Sciatic nerve (tissue), 2 donors: ENCODE measurements at places on chromosomes 1 and 21. TPM values are rescaled to one million over a fixed set of nuclear protein-coding genes. Genes with fewer than 3 reads are reported as not detected.

DNA sequence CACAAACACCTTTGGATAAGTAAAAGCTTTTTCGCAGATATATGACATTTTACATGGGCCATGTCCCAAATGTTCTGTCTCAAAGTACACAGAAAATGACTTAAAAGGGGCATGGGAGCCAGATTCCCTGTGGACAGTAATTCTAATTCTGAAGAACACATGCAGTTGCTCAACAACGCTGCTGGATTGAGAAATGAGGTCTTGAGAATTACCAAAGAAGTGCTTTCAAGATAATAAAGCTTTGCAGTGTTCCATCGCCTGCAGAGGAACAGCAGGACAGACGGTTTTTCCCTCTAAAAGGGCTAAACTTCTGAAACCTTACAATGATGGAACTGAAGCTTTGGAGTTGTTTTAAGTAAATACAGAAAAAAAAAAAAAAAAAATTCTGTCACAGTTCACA, 55.3 kb upstream of the HSPA13 start:
- DNase-seq, result no peak

SPATA1 gene
- 3.4 TPM for total RNA-seq

HOOK1 gene
- total RNA-seq, result 0.53 TPM

SYNC gene
- total RNA-seq, result 9.1 TPM

DNA sequence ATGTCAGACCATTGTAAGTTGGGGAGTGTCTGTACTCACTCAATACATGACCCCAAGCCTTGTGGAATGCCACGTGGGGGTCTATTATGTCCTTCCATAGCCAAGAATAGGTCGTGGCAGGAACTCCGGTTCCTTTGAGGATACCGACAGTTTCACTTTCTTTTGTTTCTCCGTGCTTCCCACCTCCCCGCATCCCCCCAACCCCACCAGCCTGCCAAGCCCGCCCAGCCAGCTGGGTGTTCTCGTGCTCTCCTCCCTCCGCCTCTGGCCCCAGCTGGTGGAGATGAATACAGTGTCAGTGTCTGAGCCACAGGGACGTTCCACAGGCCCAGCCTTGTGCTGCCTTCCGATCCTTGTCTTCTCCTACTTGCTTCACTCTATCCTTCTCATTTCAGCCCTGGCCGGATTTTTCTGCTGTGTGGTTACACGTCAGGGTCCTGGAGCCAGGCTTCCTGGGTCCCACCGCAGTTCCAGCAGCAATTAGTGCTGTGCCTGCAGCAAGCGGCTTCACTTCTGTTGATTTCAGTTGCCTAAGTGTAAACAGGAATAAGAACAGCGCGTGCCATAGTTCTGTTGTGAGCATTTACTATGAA, 4.1 kb upstream of the AGTRAP start:
- DNase-seq, result peak; percentile 81

GRCh38 chr1:4171480-4172450, 271.7 kb upstream of the C1orf174 start:
- no peak for DNase-seq

ARTN gene
- 0.94 TPM for total RNA-seq

DNA sequence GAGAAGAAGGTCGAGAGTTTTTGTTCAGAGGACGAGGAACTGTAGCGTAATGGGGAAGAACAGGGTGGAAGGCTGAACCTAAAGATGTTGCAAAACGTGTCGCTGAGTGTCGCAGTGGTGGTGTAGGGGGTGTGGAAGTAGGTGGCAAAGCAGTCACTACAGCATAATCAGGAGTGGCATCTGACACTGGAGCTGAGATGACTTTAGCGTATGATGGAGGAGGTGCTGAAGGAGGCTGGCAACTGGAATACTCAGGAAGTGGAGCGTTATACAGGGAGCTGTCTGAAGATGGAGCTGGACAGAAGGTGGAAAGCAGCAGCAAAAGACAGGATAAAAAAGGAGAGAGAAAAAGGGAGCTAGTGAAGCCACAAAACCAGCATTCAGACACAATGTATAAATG, 89.9 kb upstream of the LBR start:
- no peak for DNase-seq

ZNF683 gene
- 0.31 TPM for total RNA-seq

ATAD3C gene
- 2.4 TPM for total RNA-seq

DNA sequence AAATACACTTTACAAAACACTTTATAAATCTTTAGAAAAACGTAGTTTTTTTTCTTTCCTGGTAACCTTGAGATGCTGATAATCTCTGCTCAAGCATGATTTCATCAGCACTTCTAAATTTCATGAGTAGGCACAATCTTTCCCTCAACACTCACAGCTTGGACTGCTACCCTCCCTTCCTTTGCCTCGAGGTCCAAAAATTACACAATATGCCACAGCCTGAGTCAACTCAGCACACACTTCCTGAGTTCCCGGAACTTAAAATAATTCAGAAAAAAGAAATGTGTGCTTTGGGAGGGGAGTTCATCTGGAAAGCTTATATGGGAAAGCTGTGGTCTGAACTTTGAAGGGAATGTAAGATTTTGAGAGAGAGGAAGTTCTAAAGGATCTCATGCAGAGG, 5.9 kb downstream of the CLCA2 start:
- DNase-seq, result no peak

- no peak for DNase-seq
These were observed 548.1 kb downstream of the LTN1 start for GRCh38 chr21:28444557-28444956.

- no peak for DNase-seq
These were observed 487.7 kb downstream of the TTLL7 start for GRCh38 chr1:83511146-83511726.

GSTM5 gene
- total RNA-seq, result 41.6 TPM

GRCh38 chr1:95067568-95067967, 5.2 kb downstream of the ALG14 start:
- no peak for DNase-seq

DNA sequence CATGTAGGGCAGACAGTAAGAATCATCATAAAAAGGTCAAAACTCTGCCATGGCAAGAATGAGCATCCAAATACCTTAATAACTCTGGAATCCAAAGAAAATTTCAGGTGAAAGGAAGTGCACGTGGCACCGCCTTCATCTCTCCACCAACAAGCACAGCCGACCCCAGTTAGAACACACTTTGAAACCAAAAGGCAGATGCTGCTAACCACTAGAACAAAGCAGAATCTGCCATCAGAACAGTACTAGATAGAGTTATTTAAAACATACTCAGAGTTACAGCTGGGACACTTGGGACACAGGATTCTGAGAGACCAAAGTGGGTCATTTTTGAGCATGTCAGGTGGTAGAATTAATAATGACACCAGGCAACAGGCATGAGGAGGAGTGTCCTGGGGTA, 106.7 kb upstream of the SOD1 start:
- no peak for DNase-seq

DNA sequence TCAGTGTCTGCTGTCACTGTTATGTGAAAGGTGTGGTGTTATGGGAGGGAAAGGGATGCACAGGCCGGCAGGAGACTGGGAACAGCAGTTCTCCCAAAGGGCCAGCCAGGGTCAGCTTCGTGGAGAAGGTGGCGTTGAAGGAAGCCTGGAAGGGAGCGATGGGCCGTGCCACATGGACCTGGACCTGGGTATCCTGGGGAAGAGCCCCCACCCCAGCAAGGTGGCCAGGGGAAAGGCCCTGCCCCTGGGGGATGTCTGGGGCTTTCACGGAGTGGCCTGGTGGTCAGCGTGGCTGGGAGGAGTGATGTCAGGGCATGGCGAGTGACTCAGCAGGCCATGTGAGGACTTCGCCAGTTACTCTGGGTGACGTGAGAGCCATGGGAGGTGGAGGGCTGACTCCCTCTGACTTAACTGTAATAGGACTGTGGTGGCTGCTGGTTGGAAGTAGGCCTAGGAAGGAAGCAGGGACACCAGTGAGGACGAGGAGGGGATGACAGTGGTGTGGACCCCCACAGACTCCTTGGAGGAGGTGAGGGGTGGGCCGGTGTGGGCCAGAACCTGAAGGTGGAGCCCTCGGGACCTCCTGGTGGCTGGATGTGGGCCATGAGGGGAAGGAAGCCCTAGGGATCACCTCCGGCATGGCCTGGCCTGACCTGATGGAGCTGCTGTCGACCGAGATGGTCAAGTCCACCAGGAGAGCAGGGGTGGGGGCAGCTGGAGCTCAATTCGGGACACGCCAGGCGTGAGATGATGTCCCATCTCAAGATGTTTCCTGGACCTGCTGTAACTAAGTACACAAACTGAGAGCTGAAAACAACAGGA, 54.5 kb downstream of the BACE2 start:
- DNase-seq, result peak; percentile 56

DNA sequence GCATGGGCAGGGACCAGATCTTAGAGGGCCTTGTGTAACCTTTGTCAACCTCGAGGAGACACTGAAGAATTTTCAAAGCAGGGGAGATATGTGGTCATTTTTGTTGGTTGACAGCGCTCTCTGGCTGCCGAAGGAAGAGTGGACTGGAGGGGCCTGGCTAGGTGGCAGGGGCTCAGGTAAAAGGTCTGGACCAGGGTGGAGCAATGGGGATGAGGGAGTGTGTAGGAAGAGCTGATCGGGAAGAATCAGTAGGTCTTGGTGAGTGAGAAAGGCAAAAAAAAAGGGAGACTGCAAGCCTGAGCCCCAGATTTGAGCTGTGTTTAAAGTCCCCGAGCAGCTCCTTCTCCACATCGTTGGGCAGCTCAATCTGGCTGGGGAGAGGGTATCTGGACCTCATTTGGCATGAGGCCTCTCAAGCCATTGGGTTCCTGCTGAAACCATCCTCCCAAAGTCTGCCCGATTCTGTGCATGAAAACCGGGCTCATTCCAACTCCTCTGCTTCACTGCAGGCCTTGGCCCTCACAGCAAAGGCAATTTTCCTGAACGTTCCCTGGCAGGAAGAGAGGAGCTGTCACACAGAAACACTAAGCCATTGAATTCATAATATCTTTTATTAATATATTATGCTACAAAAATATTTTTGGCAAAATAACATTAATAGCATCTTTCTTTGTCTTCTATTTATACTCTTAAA, 237.1 kb downstream of the TRABD2B start:
- peak; percentile 35 for DNase-seq

- DNase-seq, result no peak
These were observed 21.3 kb upstream of the KCNE2 start for GRCh38 chr21:34342476-34342875.

EXTL1 gene
- total RNA-seq, result 39.9 TPM

- no peak for DNase-seq
These were observed 34.1 kb downstream of the NIBAN1 start for GRCh38 chr1:184940226-184940625.

GRCh38 chr1:182080040-182080439, 18.5 kb upstream of the ZNF648 start:
- DNase-seq, result no peak

DNA sequence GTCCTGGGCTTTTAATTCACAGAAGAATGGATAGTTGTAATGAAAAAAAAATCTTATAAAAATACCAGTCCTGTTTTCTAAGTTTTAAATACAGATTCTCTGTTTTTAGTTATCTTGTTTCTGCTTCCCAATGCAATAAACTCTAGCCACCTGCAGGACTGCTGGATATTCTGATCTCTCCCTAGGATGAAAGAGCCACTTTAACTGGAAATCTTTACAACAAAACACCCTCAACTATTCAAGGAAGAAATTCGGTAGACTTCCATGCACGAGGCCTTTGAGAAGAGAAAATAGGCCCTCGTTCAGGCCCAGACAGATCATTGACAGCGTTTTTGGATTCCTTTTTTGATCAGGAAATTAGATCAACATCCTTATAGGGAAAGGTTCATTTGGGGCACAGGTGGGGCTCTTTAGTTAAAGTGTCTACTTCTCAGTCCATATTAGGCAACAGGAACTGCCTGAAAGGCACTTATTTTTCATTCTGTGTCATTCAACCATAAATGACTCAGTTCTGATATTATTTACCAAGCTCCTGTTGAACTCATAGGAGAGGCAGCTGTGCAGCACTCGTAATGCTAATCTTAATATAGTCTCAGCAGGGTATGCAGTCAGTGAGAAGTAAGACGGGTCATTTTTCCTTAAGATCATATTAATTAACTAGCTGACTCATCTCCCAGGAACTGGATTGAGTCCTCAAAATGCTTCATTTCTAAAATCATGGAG, 71.1 kb upstream of the ERRFI1 start:
- no peak for DNase-seq

- no peak for DNase-seq
These were observed 367.3 kb downstream of the PTPRU start for GRCh38 chr1:29603622-29604021.

- no peak for DNase-seq
These were observed 33.5 kb upstream of the WASF2 start for GRCh38 chr1:27523337-27524020.

DNA sequence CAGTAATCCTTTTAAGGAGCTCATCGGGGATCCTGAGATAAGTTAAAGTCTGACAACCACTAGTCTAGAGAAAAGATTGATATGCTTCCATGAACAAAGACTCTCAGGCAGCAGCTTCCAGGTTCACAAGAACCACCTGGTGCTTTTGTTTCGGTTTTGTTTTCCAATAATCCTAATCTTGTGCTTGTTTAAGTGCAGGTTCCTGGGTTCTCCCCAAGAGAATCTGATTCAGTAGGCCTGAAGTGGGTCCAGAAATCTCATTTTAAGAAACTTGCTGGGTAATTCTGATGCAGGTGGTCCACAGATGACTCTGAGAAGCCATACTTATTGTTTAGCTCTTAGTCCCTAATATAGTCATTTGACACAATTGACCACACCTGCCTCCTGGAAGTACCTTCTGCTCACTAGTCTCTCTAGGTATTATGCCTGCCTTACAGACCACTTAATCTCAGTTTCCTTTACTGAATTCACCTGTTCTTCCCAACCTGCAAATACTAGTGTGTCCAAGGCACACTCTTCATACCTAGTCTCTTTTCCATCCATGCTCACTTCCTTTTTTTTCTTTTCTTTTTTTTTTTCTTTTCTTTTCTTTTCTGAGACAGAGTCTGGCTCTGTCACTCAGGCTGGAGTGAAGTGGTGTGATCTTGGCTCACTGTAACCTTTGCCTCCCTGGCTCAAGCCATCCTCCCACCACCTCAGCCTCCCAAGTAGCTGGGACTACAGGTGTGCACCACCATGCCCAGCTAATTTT, 20.5 kb upstream of the FRRS1 start:
- no peak for DNase-seq

DNA sequence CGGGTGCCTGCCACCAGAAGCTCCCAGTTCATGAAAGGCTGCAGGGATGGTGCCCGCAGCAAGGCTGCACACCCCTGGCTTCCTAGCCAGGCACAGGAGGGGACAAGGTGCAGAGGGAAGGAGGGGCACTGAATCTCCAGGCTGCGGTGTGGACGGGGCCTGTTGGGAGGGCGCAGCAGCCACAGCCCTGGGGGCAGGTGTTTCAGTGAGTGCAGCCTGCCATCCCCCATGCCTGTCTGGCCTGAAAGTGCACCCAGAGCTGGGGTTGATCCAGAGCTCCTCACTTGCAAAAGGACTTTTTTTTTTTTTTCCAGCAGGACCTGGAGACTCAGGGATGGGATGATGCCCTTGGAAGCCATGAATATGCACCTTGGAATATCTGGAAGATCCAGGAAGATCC, 153.7 kb upstream of the C1orf174 start:
- DNase-seq, result no peak

GRCh38 chr1:218787826-218788225, 385.9 kb upstream of the LYPLAL1 start:
- no peak for DNase-seq

TNFRSF18 gene
- total RNA-seq, result 0.58 TPM

GRCh38 chr1:11878081-11878890, 19.5 kb upstream of the NPPB start:
- no peak for DNase-seq

RPL22 gene
- total RNA-seq, result 354 TPM

DNA sequence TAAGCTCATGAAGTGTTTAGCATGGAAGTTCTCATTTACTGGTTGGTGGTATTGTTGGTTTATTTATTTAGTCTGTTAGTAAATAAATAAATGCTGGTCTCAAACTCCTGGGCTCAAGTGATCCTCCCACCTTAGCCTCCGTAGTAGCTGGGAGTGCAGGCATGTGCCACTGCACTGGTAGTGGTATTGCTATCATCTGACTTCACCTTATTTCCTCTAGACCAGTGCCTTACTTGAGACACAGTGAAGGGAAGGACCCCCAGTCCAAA, 1.4 kb upstream of the SLC2A1 start:
- DNase-seq, result no peak
